ENCODE measurements at places on chromosomes 5 and 9.

- no peak for DNase-seq
Observed at GRCh38 chr9:91481972-91482371, 58.3 kb upstream of the NFIL3 start.

DNA sequence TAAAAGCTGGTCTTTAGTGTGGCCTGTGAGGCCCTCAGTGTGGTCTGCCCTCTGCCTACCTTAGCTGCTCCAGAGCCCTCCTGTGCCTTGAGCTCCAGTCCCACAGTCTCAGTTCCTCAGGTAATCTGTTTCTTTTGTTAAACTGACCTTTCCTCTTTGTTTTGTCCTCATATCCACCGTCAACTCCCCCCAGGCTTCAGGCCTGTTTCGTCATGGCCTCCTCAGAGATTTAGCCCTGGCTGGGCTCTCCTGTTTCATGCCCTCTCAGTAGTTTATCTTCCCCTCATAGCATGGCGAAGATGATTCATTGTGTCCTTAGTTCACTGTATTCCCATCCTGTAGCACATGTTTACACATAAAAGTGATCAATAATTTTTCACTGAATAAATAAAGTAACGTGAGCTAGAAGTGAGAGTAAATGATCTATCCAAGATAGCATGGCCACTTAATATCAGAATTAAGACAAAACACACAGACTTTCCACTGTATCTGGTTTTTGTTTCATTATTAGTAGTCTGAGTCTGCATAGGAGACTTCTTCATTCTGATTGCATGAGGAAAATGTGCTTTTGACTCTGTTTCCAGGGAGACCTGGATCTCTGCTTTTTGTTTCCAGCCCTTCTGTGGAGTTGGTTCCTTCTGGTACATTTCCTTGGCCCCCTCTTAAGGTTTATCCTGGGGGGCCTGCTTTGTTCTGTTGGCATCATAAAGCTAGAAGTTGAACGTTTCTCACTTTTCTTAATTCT lies 70.5 kb downstream of the SNX24 start:
- DNase-seq, result no peak

GRCh38 chr9:16559418-16560188 lies 310.9 kb downstream of the BNC2 start:
- DNase-seq, result no peak

DNA sequence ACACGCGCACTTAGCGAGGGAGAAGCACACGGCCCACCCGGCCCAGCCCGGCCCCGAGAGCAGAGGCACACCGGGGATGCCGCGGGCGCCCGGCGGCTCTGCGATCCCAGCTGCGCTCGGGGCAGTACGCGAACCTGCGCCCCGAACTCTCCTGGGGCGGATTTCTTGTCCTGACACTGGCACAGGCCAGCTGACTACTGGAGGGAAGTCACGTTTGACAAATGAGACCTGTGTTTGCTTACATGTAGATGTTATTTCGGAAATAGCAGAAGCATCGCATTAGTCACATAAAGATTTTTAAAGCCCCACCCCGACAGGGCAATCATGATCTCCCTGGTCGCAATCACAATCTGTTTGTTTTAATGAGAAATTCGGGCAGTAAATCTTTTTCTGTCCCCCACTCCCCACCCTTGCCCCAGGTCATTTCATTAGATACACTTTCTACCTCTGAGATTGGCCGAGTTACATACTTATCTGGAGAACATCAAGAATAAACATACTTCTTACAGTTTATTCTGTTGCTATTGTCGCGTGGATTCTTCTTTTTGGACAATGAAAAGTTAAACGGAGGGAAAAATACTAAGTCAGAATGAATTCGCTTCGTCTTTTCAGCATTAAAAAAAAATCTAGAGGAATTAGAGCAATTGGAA lies 518.9 kb downstream of the CTNND2 start:
- DNase-seq, result no peak

DNA sequence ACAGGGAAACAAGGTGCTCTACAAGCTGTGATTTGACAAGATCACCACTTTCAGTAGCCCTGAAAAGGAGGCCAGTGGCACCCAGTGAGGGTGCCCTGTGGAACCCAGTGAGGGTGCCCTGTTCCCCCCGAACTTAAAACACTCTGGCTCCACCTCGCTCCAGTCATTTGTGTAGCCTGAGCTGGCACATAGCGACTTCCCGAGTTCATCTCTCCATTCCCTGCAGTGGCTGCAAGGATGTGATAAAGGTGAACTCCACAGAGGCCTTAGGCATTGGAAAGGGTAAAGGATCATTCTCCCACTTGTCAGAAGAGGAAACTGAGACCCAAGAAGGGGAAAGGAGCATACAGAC lies 21.9 kb upstream of the ANXA6 start:
- no peak for DNase-seq

DNA sequence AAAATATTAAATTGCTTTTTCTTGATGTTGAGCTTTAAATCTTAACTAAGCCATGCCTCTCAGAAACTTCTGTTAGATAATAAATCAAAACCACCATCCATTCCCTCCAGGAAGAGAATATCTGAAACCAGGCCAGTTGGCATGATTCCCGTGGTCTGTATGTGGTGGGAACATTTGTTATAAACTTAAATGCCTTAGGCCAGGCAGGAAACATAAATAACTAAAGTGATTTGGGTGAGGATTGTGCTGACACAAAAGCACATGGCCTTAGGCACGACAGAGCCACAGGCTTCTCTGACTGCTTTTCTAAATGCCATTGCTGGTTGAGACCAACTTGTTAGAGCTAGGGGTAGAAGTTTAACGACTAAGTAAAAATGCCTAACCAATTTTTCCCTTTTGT lies 255.9 kb downstream of the GABRG2 start:
- DNase-seq, result no peak

- DNase-seq, result no peak
Observed at GRCh38 chr5:145467446-145467845, 367.7 kb downstream of the PRELID2 start.

DNA sequence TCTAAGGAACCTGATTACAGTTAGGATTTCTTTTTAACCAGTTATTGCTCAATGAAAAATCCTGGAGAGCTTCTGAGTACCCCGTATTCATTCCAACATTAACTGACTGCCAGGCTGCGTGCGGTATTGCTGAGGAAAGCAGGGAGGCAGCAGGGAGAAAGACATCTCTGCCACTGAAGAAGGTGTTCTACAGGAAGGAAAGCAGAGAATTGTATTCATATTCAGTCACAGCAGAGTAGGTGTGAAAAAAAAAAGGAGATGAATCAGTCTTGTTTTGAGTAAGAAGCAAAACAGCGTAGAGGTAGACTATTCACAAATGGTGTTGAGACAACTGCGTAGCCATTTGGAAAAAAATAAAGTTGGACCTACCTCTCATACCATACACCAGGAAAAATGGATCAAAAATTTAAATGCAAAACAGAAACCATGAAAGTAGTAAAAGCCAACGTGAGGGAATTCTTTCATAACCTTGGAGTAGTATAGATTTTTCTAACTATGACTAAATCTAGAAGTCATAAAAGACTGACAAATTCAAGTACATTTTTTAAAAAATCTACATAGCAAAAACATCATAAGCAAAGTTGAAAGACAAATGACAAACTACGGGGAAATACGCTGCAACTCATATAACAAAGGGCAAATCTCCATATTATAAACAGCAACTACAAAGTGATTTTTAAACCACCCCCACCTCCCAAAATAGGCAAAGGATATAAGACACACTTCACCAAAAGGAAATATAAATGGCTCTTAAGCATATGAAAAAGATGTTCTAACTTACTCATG lies 9.9 kb upstream of the NR4A3 start:
- no peak for DNase-seq

- no peak for DNase-seq
Observed at GRCh38 chr9:133058071-133058470, 3.7 kb upstream of the CEL start.

- no peak for DNase-seq
Observed at GRCh38 chr5:606061-606460, 6.1 kb upstream of the CEP72 start.

DNA sequence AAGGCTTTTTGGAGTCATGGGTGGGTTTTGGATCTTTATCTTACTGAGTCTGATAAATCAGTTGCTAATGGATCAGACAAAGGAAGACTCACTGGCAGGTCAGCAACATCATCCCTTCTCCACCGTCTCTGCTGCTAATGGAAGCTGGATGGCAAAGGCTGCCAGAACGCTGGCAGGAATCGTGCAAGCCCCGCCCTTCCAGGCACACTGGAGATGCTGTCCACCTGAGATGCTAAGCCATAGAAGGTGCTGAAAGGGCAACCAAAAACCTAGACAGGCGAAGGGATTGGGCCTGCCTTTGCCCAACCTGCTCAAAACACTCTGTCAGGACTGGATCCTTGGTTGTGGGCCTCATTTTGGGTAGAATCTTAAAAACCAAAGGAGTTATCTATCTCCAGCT lies 139.5 kb upstream of the FSTL4 start:
- DNase-seq, result no peak

Measured in CD4-positive, alpha-beta T cell treated with Interleukin-1 beta for 1 hour (primary cell).